T follicular helper cell (primary cell): ENCODE measurements at places on chromosomes 3 and 15.

DNA sequence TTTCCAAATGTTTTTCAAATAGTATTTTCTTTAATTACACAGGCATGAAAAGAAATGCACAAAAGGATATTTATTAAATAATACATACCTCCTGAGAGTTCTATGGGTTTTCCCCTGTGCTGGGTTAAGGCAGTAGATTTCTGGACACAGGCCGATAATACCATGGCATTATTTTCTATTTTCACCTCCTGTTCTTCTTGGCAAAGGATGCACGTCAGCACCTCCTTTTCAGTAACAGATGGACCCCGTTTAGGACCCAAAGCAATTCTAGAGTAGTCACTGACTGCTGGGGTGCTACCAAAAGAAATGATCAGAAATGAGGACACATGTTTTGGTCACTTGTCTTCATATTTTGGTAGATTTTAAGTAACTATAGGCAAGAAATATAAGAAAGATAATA is 86.4 kb upstream of the TTBK2 start:
- no peak for DNase-seq

DNA sequence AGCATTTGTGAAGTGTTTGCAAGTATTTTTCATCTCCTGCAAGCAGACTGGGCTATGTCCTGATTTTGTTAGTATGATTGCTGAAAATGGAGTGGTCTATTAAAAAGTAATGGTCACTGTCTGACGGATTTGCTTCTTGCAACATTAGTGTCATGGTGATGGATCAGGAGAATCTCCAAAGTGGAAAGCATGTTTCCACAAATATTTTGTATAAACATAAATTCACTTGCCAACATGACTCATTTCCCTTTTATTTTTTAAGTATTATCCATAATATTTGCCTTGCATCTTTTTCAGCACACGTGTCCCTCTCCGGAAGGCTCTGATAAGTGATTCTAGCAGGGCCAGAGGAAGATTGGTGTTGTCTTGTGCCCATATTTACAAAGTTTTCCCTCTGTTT is 27.4 kb upstream of the CACNA2D3 start:
- DNase-seq, result no peak

DNA sequence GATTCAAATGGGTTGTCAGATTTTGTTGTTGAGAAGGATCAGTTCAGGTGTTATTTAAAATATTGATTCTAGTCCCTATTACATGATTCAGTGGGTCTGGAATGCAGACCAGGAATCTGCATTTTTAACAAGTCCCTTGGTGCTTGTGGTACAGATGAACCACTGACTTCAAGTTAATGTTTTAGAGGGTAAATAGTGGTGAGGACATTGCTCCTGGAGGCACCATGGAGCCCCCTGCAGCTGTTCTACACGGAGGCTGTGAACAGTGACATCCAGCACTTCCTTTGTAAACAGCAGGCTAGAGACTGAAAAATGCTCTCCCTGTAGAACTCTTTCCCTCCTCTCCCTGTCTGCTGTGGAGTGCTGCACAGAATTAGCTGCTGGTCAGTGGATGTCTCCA is 4.8 kb upstream of the FSIP1 start:
- no peak for DNase-seq

GRCh38 chr3:10508619-10509260 is 3.4 kb upstream of the ATP2B2 start:
- no peak for DNase-seq

GRCh38 chr3:125057186-125057850 is 1.5 kb upstream of the HEG1 start:
- no peak for DNase-seq

DNA sequence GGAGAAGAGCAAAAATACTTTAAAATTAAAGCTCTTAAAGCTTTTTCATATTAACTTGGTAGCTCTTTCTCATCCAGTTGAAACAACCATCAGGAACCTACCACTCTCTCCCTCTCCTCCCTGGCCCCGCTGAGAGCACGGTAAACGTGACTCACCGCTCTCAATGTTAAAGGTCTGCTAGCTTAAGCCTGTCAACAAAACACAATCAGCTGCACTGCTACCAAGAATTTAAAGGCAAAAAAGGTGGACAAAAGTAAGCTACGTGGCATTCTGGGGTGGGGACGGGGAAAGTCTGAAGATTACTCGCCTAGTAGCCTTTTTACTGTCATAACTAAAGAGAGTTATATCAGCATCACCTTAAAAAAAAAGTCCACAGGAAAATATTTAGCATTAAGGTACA is 8.4 kb upstream of the GP5 start:
- DNase-seq, result no peak

DNA sequence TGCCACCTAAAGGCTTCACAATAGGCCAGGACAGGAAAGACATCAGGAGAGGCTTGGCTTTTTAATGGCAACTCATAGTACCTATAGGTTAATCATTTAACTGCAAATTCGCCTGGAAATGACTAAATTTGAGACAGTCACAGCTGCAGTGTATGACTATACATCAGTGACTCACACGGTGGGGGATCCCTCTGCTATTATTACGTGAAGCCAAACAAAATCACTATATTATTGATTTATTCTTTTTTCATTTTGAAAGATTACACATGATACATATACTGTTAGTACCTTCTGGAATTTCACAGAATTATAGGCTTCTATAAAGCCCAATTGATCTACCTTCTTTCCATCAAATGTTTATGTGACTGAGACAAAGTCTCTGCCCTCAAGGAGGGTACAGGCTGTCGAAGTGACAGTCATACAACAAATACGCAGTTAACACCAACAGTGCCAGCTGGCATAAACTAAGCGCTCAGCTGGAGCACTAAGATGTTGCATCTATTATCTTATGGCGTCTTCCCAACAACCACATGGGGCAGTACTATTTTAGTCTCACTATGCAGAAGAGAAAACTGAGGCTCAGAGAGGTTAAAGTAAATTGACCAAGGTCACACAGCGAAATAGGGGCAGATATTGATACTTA is 82.0 kb upstream of the LMOD3 start:
- no peak for DNase-seq

GRCh38 chr3:160638184-160638583 is 38.8 kb upstream of the ARL14 start:
- no peak for DNase-seq

- DNase-seq, result no peak
Observed at GRCh38 chr15:78921940-78922339, 22.9 kb downstream of the CTSH start.

GRCh38 chr15:99708563-99708962 is 24.7 kb downstream of the LYSMD4 start:
- DNase-seq, result no peak

GRCh38 chr3:9769012-9769411 is 735 bp downstream of the CAMK1 start:
- no peak for DNase-seq

- DNase-seq, result no peak
Observed at GRCh38 chr3:17052363-17052762, 167.6 kb downstream of the PLCL2 start.

GRCh38 chr3:186515125-186515524 is 29.1 kb downstream of the CRYGS start:
- DNase-seq, result no peak

- DNase-seq, result no peak
Observed at GRCh38 chr3:189698811-189699210, 67.6 kb downstream of the TP63 start.

DNA sequence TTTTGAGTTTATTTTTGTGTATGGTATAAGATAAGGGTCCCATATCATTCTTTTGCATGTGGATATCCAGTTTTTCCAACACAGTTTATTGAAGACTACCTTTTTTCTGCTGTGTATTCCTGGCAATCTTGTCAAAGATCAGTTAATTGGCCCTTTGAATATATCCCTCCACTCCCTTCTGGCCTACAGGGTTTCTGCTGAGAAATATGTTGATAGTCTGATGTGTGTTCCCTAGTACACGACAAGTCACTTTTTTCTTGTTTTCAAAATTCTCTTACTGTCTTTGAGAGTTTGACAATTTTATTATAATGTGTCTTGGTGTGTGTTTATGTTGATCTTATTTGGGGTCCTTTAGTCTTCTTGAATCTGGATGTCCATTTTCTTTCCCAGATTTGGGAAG is 129.2 kb downstream of the ISL2 start:
- DNase-seq, result no peak

- no peak for DNase-seq
Observed at GRCh38 chr3:96213393-96213792, 601.0 kb upstream of the EPHA6 start.

- DNase-seq, result no peak
Observed at GRCh38 chr3:5840056-5840455, 652.5 kb downstream of the EDEM1 start.

GRCh38 chr15:75104804-75105557 is 81.6 kb downstream of the PPCDC start:
- DNase-seq, result no peak

- DNase-seq, result peak; percentile 17
Observed at GRCh38 chr3:187777331-187777941, 32.2 kb upstream of the BCL6 start.

DNA sequence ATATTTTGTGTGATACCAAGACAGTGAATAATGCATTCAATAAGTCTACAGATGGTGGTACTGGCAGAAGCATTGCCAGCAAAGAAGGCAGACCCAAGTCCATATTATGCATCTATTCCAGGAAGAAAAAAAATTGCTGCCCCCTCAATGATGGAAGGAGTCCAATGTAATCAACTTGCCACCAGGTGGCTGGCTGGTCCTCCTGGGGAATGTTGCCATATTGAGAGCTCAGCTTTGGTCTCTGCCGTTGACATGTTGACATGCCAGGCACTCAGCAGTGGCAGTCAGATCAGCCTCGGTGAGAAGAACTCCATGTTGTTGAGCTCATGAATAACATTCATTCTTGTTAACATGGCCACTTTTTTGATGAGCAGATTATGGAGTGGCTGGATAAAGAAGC is 298.5 kb downstream of the IGSF11 start:
- no peak for DNase-seq

GRCh38 chr3:4786431-4786830 is 192.8 kb upstream of the BHLHE40 start:
- DNase-seq, result no peak

- DNase-seq, result no peak
Observed at GRCh38 chr3:108472001-108472591, 38.3 kb downstream of the MYH15 start.

DNA sequence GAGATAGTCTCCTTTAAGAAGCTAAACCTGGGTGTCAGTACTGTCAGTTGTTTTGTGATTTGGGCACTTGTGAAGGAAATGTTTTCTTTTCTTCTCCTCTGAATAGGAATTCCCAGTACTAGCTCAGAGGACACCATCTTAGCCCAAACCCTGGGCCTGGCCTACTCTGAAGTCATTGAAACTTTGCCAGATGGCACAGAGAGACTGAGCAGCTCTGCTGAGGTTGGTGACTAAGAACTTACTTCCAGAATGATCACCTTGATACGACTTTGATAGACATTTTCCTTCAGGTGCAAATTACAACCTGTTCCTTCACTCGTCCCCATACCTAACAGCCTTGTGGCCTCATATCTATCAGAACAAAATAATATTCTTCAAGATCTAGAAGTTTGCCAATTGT is 100.2 kb downstream of the LARS2 start:
- DNase-seq, result no peak

DNA sequence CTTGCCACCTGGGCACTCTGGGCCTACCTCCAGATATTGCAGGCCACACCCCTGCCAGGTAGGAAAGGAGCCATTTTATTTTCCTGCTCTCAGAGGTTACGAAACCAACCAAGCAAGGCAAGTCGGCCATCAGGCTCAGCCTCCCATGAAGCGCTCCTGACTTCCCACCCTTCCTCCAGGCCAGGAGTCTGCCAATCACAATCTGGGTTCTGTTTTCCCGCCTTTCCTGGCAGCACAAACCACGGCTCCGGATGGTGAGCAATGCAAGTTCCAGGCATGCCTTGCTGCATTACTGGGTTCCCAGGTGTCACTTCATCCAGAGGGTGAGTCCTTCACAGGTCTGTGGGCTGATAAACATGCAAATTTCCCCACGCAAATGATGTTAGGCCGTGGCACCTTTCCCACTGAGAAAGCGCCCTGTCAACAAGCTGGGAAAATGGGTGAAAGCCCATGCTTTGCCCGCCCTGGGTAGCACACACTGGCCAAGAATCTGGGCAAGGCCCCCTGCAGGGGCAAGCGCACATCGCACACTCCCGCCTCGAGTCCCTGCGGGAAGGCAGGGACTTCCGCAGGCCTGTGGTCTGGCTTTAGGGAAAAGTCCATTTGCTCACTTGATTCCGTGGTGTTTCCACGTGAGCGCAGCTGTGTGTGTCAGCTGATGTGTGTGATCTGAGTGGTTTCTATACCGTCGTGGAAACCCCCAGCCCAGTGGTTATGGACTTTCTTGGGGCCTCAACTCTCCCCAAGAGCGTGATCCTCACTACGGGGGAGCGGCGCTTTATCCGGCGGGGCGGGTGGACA is 61.6 kb upstream of the RYK start:
- DNase-seq, result no peak

- no peak for DNase-seq
Observed at GRCh38 chr3:183272791-183273190, 19.7 kb downstream of the B3GNT5 start.

GRCh38 chr3:164918905-164919304 is 159.4 kb downstream of the SI start:
- no peak for DNase-seq

GRCh38 chr3:183815951-183816475 is 9.4 kb downstream of the MAP6D1 start:
- no peak for DNase-seq

GRCh38 chr15:31335989-31336592 is 9.5 kb downstream of the KLF13 start:
- no peak for DNase-seq

- DNase-seq, result no peak
Observed at GRCh38 chr3:62805106-62805505, 70.1 kb downstream of the CADPS start.

DNA sequence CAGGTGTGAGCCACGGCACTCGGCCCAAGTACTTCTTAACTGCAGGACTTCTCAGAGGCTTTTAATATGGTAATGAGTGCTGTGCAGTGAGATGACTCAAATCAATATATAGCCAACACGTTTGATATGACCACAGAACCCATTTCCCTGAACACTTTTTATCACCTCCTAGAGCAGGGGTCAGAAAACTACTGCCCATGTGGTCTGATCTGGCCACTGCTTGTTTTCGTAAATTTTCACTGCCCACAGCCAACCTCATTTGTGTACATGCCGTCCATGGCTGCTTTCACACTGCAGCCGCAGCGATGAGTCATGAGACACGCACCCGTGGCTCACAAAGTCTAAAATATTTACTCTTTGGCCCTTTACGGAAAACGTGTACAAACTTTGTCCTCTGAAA is 179.2 kb downstream of the RORA start:
- no peak for DNase-seq

DNA sequence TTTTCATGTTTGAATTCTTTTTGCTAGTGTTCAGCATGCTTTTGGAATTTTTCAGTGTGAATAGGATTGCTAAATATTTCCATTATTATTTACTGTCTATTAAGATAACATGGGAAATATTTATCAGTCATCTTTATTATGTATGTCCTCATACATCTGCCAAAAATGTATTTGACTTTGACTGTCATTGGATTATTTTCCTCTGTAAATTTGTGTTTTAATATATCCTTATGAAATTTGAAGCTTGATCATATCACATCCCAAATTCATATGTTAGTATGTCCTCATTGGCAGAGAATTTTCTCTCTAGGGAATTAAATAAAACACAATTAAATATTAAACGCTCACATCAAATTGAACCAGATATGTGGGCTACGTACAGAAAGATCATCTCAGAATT is 32.3 kb upstream of the TRPC1 start:
- no peak for DNase-seq

GRCh38 chr3:137171834-137172603 is 214.2 kb downstream of the IL20RB start:
- no peak for DNase-seq
